ENCODE measurements at places on chromosomes 7 and 10.

DNA sequence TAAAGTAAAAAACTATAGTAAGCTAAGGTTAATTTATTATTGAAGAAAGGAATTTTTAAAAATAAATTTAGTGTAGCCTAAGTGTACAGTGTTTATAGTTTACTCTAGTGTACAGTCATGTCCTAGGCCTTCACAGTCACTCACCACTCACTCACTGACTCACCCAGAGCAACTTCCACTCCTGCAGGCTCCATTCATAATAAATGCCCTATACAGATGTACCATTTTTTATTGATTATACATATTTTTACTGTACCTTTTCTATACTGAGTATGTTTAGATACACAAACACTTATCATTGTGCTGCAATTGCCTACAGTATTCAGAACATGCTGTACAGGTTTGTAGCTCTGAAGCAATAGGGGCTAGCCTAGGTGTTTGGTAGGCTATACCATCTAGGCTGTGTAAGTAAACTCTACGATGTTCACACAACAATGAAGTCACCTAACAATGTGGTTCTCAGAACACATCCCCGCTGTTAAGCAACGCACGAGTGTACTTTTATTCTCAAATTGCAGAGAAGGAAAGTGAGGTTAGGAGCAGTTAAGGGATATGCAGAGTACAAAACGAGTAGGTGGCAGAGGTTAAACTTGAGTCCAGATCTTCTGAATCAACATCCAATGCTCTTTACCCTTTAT is 38.9 kb upstream of the PLCE1 start:
- DNase-seq, result no peak

DNA sequence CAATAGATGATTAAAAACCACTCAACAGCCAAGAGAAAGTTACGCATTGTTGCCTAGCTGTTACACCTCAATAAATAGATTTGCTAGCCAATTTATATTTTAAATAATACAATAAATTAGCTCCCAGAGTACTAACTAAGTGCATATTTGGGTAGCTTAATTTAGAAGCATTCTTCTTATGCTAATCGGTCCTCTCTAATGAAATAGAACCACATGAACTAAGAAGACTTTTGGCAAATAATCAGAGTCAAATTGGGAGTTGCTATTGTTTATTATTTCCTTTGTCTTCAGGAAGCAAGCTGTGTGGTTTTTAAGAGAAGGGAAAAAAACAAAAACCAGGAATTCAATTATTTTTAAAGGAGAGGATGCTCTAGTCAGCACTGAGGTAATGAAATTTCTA is 49.0 kb upstream of the TRIL start:
- no peak for DNase-seq

- no peak for DNase-seq
Measured at GRCh38 chr10:94902570-94902969, 35.9 kb upstream of the CYP2C9 start.

- no peak for DNase-seq
Measured at GRCh38 chr10:73585327-73585726, 5.8 kb downstream of the USP54 start.

GRCh38 chr10:23019633-23020032 is 75.7 kb upstream of the MSRB2 start:
- DNase-seq, result no peak

DNA sequence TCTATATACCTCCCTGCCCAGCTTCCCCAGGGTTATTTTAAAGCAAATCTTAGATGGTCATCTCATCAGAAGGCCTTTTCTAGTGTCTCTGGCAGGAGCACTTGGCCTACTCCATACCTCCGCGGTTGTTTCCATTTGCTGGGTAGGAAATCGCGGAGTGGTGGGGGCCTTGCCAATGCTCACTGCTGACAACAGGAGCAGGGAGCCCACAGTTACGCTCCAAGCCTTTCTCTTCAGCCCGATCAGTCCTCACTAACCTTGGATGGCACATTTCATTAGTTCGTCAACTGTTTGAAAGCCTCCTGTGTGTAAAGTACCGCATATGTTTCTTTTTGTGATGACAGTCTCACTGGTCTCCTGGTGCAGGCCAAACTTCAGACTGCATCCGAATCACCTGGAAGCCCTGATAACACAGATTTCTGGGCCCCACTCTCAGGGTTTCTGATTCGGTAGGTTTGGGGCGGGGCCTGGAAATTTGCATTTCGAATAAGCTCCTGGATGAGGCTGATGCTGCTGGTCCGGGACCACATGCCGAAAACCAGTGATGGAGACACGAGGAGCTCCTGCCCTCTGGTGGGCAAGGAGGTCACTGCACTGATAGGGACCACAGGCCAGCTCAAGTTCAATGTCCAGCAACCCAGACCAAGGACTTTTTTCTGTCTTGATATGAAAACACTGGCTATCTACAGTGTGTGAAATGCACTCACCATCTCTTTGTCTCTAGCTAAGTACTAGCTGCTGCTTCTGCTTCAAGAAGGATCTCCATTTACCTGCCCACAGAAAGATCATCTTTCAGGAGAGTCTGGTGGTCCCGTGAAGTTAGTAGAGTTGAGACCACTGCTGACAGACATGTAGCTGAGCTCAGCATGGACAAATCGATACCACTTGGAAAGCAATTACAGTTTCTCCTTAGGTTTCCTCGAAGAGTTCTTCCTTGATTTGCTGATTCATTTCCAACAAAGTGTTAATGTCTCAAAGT is 14.0 kb downstream of the LRGUK start:
- peak; percentile 58 for DNase-seq

DNA sequence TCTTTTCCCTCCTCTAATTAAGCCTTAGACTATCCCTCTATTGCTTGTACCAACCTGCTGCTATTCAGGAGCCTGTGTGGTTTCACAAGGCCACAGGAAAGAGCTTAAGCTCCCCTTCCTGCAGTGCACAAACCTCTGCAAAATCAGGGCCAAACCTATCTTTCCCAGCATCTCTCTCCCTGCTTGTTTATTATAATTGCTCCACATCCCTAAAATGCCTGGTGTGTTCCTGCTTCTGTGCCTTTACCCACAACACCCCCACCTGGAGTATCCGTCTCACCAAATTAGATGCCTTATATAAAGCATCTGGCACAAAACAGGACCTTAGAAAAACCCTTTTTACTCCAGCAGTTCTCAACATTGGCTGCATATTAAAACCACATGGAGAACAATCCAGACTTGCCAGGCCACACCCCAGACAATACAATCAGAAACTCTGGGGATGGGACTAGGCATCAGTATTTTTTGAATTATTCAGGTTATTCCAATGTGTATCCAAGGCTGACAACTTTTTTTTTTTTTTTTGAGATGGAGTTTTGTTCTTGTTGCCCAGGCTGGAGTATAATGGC is 16.7 kb downstream of the SEC31B start:
- DNase-seq, result no peak

- DNase-seq, result no peak
Measured at GRCh38 chr10:130560116-130560515, 423.9 kb downstream of the GLRX3 start.

DNA sequence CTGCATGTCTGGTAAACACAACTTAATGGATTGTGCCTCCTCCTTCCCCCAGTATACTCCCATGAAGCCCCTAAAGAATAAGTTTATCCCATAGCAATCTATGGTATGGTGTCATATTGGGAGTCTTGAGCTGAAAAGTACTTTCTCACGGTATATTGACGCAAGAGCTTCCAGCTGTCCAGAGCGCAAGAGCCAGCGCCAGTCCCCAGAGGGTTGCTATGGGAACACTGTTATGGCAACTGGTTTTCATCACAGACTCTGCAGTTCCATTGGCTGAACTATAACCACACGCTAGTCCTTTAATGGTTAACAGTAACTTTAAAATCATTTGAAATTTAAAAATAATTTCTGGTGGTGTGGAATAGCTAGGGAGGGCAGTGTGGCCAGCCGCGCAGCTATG is 46.9 kb downstream of the PRPF18 start:
- DNase-seq, result no peak

DNA sequence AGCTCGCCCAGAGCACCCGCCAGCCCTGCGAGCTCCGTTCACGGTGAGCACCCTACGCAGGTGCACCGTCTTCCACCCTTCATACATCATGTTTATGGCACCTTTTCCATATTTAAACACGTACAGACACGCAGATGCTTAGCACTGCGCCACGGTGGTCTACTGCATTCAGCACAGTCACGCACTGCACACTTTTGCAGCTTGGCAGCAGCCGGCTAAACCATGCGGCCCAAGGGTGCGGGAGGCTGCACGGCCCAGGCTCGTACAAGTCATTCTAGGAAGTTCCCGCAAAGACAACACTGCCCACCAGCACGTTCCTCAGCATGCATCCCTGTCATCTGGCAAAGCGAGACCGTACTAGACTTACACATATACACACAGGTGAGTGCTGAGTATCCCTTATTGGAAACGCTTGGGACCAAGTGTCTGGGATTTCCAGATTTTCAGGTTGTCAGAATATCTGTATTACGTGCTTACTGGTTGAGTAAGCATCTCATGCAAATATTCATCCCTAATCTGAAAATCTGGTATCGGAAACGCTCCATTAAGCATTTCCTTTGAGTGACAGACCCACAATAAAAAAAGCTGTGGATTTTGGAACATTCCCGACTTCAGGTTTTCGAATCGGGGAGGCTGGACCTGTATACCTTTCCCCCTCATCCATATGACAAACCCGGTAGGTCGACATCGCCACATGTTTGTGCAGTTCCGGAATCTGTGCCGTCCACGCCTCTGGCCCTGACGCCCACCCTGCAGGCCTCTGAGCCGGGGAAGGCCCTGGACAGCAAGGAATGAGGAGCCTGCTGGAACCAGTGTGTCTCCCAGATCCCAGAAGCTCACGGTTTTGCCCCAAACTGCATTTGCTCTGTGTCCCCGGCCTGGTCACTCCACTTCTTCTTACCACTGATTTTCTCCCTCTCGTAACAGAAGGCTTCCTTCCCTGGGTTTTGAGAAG is 222.2 kb downstream of the ELFN1 start:
- DNase-seq, result no peak

DNA sequence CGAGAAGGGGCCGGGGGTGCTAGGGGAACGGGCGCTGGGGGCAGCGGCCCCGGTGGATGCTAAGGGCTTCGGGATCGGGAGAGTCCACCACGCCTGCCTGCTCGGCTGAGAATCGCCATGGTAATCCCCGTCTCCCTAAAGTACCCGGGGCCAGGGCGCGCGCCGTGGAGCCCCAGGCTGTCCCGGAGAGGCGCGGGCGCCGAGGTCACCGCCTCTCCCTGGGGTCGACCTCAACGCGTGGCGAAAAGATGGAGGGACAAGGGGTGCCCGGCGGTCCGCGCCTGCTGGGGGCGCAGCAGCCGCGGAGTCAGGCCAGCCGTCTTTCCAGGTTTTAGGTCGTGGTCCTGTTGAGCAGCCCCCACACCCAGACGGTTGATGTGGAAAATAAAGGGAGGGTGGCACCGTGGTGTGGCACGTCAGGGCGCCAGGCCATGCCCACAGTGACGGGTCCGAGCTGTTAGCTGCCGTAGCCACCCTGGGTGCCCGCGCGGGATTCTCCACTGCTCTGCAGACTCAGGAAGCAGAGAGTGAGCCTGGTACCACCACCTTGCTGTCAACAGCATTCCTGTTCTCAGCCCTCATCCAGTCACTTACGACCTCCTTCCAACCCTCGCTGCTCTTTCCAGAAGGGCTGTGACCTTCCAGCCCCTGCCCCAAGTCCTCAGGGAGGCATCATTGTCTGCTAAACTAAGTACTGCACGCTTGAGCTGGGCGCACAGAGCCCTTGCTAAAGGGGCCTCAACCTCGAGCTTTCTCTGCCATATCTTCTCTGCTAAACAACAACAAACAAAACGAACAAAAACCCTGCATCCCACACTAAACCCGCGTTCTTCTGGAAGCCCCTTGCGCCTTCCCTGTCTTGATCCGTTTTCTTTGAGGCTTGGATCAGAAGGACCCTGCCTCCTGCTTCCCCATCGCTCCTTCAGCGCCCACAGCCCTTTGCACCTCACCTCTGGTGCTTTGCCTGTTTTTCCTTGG is 666 bp downstream of the SMKR1 start:
- DNase-seq, result no peak

GRCh38 chr7:19982841-19983835 is 209.7 kb upstream of the TMEM196 start:
- DNase-seq, result peak; percentile 65

DNA sequence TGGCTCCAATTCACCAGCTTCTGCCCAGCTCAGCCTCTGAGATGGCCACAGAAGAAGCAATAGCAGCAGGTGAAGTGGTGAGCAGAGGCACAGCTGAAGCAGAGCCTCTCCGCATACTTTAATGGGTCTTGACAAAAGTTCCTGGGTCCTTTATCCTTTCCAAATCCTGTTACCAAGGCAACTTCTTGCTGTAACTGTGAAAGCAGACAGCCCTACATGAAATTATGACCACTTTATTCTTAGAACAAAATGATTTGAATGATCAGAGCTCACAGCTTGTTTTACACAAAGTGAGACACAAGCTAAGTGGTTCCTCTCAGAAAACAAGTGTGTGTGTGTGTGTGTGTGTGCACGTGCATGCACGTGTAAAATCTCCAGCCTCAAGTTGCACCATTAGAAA is 245.6 kb downstream of the HTR7 start:
- no peak for DNase-seq

GRCh38 chr7:76515999-76516443 is 5.7 kb downstream of the UPK3B start:
- no peak for DNase-seq

GRCh38 chr10:70477661-70478162 is 855 bp upstream of the PALD1 start:
- DNase-seq, result no peak

DNA sequence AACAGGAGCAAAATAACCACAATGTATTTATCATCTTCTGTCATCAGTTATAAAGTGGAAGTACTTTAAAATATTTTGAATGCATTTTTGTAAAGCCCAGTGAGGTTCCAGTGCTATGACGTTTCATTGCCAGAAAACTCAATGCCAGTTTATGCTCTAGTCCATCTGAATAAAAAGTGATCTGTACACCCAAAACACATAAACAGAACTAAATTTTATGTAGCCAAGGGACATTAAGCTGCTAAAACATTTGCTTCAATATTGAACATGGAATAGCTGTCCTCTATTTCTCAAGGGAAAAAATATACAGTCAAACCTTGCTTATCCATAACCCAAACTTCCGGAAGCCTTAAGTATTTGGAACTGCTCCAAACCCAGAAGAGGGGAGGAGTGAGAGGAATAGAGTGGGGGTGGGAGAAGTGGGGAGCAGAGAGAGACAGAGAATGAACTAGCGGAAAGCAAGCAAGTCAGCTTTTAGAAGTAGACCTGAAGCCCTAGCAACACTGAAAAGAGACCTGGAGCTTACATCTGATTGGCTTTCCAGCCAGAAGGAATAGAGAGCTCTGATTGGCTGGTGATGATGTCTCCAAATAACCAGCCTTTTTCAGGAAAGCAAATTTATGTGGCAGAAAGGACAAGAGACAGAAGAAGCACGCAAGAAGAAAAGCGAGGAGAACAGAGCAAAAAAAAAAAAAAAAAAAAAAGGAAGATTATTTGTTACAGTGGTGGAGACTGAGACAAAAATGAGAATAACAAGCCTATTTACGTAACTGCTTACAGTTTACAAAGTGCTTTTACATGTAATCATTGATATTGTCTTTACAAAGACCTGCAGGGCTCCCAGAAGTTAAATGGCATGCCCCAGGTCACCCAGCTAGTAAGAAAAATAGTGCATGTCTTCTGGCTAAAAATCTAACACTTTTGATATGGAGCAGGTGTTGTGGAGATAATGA is 196.0 kb downstream of the RNLS start:
- peak; percentile 2 for DNase-seq

- DNase-seq, result no peak
Measured at GRCh38 chr7:152025937-152026890, 740 bp downstream of the GALNT11 start.

GRCh38 chr7:26365077-26365900 is 73.6 kb downstream of the SNX10 start:
- DNase-seq, result peak; percentile 79
